Peyer's patch (tissue), 4 donors: ENCODE measurements at places on chromosomes 5 and 9. TPM values are rescaled to one million over a fixed set of nuclear protein-coding genes. Genes with fewer than 3 reads are reported as not detected.

DNA sequence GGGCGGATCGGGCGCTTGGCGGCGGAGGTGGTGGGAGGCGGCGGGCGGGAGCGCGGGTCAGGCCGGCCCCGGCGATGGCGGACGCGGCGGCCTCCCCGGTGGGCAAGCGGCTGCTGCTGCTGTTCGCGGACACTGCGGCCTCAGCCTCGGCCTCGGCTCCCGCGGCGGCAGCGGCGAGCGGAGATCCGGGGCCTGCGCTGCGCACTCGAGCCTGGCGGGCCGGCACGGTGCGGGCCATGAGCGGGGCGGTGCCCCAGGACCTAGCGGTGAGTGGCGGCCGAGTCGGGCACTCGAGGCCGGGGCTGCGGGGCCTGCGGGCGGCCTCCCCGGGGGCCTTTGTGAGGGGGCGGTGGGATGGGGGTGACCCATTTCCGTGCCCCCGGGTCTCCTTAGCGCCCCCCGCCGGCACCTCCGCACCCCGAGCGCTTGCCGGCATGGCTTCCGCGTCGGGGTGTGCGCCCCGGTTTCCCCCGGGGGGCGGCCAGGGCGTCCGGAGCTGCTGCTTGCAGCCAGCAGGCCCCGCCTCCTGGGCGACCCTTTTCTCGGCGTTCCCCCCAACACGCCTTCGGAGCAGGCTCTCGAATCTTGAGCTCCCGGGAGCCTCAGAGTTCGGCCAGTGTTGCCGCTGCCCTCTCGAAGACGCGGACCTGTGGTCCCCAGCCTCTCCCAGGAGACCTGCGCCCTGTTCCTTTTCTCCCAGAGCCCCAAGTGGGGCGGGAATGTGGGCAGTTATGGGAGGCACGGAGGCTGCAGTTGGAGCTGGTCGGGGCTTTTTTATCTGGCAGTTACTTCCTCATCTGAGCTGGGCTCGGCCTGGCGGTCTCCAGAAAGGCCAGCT is 456 bp downstream of the KDM3B start:
- peak; percentile 86 for DNase-seq

PARP8 gene
- 12.0 TPM for total RNA-seq

GRCh38 chr9:128881884-128882676 is at the start of the genes KYAT1 and LRRC8A:
Gene KYAT1 (minus strand): TSS chr9:128881950. CDS start chr9:128845405, 36,545 bp downstream.
Gene LRRC8A (plus strand): TSS chr9:128882133. CDS start chr9:128907165, 25,032 bp downstream.
- peak; percentile 99 for DNase-seq

DNA sequence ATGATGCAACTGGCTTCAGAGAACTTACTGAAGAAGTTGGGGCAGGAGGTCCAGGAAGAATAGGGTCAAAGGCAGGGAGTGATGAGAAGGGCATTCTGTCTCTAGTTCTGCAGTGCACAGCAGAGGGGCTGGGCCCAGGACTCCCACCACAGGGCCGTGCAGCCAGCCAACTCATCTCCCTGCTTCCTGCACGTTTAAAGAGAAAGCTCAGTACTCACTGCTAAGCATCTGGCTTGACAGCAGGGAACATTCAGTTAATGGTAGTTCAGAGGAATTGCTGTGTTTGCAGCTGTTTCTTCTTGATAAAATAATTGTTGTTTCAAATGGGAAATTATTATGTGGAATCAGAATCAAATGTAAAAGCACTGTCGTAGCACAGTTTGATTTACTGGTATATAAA is 25.6 kb upstream of the SCAMP1 start:
- no peak for DNase-seq

DNA sequence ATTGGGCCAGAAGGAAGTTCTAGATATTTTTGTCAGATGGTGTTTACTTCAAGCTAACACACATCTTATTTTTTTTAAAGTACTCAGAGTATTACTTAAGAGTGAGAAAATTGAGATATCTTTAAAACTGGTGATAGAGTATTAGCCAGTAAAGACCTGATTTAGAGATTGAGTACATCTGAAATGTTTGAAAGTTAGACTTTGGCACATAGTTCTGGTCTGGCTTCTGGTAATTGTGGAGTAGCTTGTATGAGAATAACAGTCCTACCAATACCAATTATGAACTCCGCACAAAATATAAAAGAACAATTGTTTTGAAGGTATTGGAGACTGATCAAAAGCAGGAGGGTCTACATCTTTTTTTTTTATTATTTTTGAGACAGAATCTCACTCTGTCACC is 44.5 kb upstream of the GLIPR2 start:
- DNase-seq, result no peak

DNA sequence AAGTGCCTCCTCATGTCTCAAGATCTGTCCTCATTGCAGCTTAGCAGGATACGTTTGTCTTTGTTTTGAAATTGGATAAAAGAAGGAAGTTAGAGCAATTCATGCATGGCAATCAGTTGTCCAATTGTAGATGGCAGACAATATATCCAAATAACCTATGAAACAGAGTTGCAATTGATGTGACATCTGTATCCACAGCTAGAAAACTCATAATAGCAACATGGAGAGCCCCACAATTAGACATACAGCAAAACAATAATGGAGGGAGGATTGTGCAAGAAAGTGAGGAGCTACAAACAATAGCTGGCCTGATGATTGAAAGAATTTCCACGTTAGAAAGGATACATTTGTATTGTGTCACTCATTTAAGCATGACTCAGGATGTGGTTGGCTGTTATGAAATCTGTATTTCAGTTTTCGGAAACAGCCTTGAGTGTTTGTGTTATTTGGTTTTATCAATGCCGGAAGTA is 132.0 kb downstream of the FAM174A start:
- no peak for DNase-seq

DNA sequence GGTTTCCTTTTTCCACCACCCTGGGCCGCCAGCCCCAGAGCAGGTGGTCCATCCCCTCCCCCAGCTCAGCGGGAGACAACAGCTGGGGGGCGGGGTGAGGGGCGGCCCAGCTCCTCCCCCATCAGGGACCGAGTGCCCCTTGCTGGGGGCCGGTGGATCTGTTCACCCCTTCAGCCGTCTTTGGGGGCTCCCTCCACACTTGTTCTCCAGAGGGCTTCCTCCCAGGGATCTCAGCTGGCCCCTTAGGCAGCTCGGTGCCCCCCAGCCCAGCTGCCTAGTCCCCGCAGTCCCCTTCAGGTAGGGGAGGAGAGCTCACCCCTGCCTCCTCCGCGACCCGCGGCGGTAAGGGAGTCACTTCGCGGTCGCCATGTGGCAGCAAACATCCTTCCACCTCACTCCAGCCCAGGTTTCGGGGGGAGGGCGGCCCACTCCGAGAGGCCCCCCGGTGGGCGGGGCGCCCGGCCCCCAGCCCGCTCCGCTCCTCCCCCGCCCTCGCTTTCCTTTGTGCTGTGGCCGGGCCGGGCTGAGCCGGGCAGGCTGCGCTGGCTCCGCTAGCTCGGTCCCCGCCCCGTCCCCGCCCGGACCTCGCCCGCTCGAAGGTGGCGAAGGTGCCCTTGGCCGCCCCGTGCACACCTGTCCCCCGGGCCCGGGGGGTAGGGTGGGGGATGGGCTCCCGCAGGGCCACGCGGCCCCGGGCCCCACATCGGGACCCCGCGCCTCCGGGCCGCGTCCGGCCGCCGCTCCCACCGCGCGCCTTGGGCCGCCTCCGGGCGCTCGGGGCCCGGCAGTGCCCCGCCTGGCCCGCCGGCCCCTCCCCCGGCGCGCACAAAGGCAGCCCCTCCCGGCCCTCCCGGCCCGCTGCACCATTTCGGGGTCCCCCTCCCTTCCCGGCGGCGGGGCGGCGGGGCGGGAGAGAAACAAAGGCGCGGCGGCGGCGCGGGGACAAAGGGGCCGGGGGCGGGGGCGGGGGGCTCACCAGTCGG is 683 bp downstream of the DBN1 start:
- DNase-seq, result no peak

GRCh38 chr9:76415731-76416130 is 21.5 kb upstream of the RFK start:
- no peak for DNase-seq

DNA sequence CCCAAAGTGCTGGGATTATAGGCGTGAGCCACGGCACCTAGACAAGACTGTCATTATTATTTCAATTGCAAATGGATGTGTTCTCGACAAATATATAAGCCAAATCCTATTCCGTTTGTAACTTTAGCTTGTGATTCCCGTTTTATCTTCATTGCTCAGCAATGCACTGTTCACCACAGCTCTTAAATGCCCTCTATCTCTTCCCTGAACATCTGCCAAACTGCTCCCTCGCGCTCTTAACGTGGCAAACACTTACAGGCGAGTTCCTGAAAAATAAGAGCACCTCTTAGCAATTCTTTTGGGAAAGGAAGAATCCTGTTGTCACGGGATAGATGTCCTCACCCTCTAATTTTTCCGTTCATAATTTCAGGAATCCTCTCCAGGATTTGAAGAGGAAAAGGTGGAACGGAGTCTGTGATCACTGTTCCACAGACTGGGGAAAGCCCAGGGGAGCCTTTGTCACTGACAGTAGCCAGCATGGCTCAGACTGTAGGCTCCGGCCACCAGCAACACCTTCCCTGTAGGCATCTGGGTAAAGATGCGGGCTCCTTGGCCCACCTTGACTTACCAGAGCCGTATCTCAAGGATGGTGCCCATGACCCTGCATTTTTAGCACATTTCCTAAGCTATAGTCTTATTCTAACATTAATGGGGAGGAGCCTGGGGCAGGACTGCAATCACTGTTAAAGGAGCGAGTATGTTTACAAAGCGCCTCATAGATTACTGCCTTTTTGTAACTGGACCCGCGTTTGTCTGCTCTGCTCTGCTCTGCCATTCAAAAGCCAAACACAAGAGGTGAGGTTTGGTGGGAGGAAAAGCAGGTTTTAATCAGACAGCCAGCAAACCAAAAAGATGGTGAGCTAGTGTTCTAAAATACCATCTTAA is 20.2 kb upstream of the GNPDA1 start:
- DNase-seq, result no peak

HRH2 gene
- 1.3 TPM for total RNA-seq

PCDHB13 gene
- 0.28 TPM for total RNA-seq

GRCh38 chr9:133361507-133362092 is 5.2 kb downstream of the SURF2 start:
- no peak for DNase-seq

- no peak for DNase-seq
Measured at GRCh38 chr5:125870256-125870655, 553.0 kb upstream of the GRAMD2B start.

PHF24 gene
- total RNA-seq, result not detected

DNA sequence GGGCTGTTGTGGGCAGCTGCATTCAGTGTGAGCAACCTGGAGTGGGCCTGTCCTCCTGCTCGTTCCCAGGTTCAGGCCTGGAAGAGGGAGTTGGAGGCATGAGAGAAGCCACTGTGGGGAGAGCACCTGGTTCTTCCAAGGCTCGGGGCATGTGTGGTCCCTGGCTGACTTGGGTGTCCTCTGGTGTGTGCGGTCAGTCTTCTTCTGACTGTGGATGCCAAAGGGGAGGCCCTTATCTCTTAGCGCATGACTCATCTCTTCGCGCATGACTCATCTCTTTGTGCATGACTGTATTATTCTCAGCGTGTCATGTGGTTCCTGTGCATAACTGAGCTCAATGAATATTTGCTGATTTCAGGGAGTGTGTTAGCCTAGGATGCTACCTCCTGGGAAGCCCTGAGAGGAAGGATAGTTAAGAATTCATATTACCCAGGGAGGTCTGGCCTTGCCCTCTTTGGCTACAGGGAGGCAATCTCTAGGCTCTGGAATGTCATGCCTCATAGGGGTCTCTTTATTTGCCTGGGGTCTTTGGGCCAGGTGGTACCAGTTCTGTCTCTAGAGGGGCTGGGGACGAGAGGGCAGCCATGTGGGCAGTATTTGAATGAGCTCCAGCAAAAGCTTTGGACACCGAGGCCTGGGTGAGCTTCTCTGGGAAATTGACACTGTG is 188.7 kb downstream of the HSPA4 start:
- no peak for DNase-seq
